Dorsolateral prefrontal cortex (tissue), 122 donors: ENCODE measurements at places on chromosomes 7 and 10. TPM values are rescaled to one million over a fixed set of nuclear protein-coding genes. Genes with fewer than 3 reads are reported as not detected.

The PRKCQ gene
- 6.0 TPM for total RNA-seq

The CHAT gene
- not detected for total RNA-seq

The RSPH10B2 gene
- 3.7 TPM for total RNA-seq

The TMEM213 gene
- not detected for total RNA-seq

The GCK gene
- total RNA-seq = 6.7 TPM

The LMOD2 gene
- not detected for total RNA-seq

The C10orf143 gene
- 7.1 TPM for total RNA-seq

The MEST gene
- 175 TPM for total RNA-seq

The TUBB8 gene
- total RNA-seq = 0.99 TPM

The GALNT17 gene
- 93.3 TPM for total RNA-seq

The ATG9B gene
- 5.3 TPM for total RNA-seq

The JCAD gene
- 37.6 TPM for total RNA-seq

The ABCC2 gene
- total RNA-seq = 2.8 TPM

The TRIM50 gene
- total RNA-seq = 0.57 TPM

The PAPOLB gene
- 0.48 TPM for total RNA-seq

The SPDYE8 gene
- total RNA-seq = not detected
